ENCODE measurements at places on chromosomes 1 and 21.

GRCh38 chr1:99447721-99448120 is 183.4 kb downstream of the PLPPR4 start:
- DNase-seq, result no peak

GRCh38 chr1:101238031-101238628 is 1.3 kb downstream of the S1PR1 start:
- DNase-seq, result no peak

DNA sequence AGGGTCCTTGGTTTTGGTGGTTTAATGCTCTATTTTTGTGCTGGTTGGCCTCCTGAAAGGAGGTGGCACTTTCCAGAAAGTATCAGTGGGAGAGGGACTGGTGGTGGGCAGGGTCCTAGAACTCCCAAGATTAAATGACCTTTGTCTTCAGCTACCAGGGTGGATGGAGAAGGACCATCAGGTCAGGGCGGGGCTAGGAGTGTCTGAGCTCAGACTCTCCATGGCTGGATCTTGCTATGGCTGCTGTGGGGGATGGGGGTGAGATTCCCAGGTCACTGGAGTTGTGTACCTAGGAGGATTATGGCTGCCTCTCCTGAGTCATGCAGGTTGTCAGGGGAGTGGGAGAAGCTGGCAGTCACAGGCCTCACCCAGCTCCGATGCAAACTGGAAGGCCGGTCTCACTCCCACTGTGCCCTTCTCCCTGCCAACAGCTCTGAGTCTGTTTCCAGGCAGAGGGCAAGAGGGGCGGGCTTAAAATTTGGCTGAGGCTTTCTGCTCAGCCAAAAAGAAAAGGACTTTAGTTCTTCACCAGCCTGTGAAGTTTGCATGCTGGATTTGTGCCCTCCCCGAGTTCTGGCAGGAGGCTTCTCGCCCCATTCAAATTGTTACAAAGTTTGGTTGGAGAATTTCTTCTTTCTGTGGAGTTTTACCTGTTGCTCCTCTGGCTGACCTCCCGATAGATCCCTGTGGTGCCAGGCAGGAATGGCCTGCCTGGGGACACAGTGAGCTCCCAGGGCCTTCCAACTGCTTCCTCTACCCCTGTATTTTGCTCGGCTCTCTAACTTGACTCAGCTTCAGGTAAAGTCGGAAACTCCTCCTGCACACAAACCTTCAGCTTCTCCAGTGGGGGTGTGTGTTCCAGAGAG is 13.1 kb upstream of the KYAT3 start:
- no peak for DNase-seq

- DNase-seq, result no peak
Observed at GRCh38 chr1:71640998-71641397, 560.2 kb upstream of the ZRANB2 start.

DNA sequence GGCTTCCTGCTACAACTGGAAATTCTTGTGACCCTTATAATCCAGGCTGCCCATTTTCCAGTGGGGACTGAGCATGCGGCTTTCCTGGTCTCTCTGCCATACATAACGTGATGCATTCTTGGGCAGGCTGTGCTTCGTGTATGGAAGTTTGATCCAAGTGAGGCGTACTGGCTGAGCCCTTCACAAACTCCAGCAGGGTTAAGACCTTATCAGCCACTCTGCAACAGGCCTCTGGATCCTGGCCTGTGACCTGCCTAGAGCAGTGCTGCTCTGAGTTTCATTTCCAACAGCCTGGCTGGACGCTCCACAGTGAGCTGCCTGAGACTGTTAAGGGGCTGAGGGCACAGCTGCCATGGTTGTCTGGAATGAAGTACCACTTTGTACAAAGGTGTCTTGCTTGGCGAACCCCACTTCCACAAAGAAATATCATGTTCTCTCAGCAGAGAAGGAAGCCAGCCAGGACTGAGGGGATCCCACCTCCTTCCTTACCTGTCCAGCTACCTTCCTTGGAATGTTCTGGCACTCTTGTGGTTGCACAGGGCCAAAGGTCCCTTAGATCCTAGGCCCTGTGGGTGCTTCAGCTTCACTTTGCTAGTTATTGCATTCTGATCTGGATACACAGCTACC is 28.5 kb upstream of the XPR1 start:
- DNase-seq, result no peak

All from DMS79 (cell line).